ENCODE measurements at places on chromosomes 5 and 9. TPM values are rescaled to one million over a fixed set of nuclear protein-coding genes. Genes with fewer than 3 reads are reported as not detected.

DNA sequence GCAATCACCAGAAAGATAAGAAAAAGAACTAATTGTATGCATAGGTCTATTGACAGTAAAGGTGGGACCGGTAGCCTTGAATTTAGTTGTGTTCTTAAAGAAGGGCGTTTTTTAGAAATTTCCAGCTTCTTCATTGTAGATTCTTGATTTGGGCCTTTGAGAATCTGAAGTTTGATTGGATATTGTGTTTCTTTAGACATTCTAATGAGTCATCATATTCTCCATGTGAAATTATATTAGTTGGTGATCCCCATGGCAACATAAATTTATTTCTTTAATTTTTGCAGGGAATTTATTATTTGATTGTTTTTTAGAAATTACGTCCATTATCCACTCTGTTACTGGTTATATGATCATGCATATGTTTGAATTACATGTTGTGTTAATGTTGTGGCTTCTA is 63.6 kb downstream of the MAN2A1 start:
- DNase-seq: no peak
- no peak overlapping the region for H3K4me3 ChIP-seq
- H3K27me3 ChIP-seq: no peaks in the 10 kb centered on the region
- H3K36me3 ChIP-seq: peaks cover 2% of the 10 kb centered on the region
- no peak overlapping the region for H3K27ac ChIP-seq

DNA sequence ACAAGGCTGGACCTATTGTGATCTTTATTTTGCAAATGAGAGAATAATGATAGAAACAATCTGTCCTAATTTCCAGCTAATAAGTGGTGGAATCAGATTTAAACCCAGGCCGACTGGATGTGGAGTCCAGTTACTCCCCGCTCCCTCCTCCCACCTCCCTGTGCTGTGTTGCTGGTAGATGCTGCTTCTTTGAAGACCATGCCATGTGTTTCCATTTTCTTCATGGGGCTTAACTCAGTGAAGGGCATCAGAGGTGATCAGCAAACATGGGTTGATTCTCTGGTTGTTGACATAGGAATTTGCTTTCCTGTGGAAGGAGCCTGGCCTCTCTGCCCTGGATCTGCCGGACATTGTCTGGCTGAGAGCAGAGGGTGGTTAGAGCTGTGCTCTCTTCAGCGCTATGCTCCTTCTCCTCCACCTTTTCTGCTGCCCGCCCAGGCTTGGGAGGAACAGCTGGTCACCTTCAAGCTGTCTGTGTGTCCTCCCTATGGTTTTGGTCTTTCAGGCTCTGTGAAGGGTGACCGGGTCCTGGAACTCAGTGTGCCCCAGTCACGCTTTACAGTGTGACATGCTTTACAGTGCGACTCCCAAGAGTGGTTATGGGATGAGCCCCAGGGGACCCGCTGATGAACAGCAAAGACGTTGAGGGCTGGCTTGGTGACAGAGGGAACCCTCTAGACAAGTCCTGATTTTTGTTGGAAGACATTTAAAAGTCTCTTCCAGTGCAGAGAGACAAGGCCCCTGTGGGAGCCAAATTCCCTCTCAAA is 68.4 kb upstream of the RPS23 start:
- no peak for DNase-seq
- H3K36me3 ChIP-seq: no peaks in the 10 kb centered on the region
- peak overlapping the region; percentile 96 for H3K27ac ChIP-seq
- no peaks in the 10 kb centered on the region for H3K4me1 ChIP-seq
- no peaks in the 10 kb centered on the region for H3K27me3 ChIP-seq

- H3K36me3 ChIP-seq: no peaks in the 10 kb centered on the region
- no peaks in the 10 kb centered on the region for H3K4me1 ChIP-seq
- no peak overlapping the region for H3K4me3 ChIP-seq
- no peak for DNase-seq
- no peak overlapping the region for H3K27ac ChIP-seq
Observed at GRCh38 chr9:119313846-119314245, 55.4 kb downstream of the BRINP1 start.

GRCh38 chr5:34728236-34728635 is 72.1 kb downstream of the RAI14 start:
- no peak overlapping the region for H3K27ac ChIP-seq
- H3K36me3 ChIP-seq: no peaks in the 10 kb centered on the region
- H3K27me3 ChIP-seq: no peaks in the 10 kb centered on the region

DNA sequence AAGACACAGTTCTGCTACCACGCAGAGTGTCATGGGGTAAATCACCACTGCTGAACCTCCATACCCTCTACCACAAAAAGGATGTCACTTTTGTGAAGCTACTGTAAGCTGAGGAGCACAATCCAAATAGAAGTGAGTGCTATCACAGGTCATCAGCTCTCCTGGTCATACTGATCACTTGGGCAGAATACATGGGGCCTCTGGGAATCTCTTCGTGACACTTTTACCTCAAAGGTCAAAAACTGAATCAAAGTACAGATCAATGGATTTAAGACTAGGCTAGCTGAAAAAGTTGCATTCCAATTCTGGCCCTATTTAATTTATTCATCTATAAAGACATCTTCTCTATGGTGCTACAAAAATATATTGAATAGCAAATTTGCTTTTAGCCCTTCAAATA is 115.5 kb downstream of the MPDZ start:
- no peak for DNase-seq
- H3K27me3 ChIP-seq: no peaks in the 10 kb centered on the region
- no peaks in the 10 kb centered on the region for H3K36me3 ChIP-seq
- no peak overlapping the region for H3K4me3 ChIP-seq
- no peak overlapping the region for H3K27ac ChIP-seq

- peak overlapping the region; percentile 94 for H3K27ac ChIP-seq
- DNase-seq: no peak
- no peak overlapping the region for H3K4me3 ChIP-seq
- H3K36me3 ChIP-seq: no peaks in the 10 kb centered on the region
- H3K27me3 ChIP-seq: no peaks in the 10 kb centered on the region
Observed at GRCh38 chr5:81849770-81850367, 99.0 kb upstream of the SSBP2 start.

The OR13C4 gene
- not detected for total RNA-seq

The STING1 gene
- total RNA-seq: 111 TPM

The IFNE gene
- total RNA-seq: not detected

Measured in aorta (tissue), 5 donors.